ENCODE measurements at places on chromosomes 5 and 9.

DNA sequence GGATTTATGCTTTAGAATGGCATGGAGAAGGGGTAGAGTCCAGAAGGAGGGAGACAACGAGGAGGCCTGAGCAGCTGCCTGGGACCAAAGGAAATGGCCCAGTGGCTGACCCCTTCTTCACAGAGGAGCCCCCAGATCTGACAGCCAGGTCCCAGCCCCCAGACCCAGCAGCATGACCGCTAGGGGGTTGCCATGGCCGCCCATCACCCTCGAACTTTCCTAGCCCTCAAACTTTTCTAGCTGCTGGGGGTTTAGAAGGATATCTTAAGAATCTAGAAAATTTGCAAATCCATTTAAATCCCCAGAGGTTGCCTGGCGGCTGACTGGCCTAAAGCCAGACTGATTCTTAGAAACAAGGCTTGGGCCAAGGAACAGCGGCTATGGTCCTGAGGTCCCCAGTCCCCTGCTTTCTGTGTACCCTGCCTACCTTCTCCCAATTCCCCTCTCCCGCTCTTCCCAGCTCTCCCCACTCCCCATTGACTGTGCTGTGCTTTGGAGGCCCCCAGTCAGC, 972 bp downstream of the PDGFRB start:
- DNase-seq = no peak

GRCh38 chr5:5716665-5717064, 294.2 kb downstream of the ICE1 start:
- DNase-seq = no peak

- no peak for DNase-seq
Measured at GRCh38 chr9:108515856-108516255, 339.9 kb downstream of the ACTL7B start.

DNA sequence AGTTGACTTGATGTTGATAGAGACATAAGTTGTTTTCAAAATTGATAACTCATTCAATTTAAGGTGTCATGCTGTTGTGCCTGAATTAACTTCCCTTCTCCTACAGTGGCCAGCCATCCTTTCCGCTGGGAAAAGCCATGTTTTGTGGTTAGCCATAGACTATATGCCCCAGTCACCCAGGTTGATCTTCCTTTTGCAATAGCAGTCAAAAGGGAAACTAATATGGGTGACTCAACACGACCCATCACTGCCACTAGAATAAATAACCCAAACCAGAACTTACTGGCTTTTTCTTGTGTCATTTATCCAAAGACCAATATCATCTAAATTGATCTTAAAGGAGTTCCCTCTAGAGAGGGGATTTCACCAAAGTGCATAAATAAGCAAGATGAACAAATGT, 87.4 kb downstream of the PTCD2 start:
- no peak for DNase-seq

DNA sequence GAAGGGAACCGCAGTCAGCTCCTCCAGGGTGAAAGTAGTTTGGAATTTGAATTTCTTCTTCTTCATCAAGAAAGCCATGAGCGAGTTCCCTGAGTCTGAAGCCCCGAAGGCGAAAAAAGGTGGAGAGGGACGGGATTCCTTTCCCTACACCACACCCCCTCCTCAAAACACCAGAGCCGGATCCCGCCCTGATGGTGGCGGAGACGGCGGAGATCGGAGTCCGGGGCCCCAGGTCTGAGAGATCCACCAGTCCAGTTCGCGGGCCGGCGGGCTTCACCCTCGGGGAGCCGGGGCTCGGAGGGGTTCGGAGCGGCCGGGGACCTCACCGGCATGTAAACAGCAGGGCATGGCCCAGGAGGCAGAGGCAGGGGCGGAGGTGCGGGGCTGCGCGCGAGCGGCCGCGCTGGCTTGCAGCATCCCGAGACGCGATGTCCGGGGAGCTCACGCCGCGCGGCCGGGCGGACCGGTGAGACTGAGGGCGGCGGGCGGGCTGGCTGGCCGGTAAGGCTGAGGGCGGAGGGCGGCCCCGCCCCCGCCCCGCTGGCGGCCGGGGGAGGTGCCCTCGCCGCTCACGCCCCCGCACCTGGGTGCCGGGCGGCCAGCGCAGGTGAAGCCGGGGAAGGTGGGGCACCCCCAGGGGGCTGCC, 606 bp downstream of the EEIG1 start:
- no peak for DNase-seq

GRCh38 chr5:133930061-133930812, 38.2 kb downstream of the C5orf15 start:
- peak; percentile 45 for DNase-seq
